Effector memory CD8-positive, alpha-beta T cell (primary cell): ENCODE measurements at places on chromosomes 2 and 18.

- H3K4me3 ChIP-seq, result peak overlapping the region; percentile 73
- peaks cover 92% of the 10 kb centered on the region for H3K4me1 ChIP-seq
- H3K36me3 ChIP-seq, result peaks cover 15% of the 10 kb centered on the region
- no peaks in the 10 kb centered on the region for H3K27me3 ChIP-seq
- no peak for DNase-seq
Measured at GRCh38 chr2:134667541-134667940, 51.3 kb downstream of the TMEM163 start.

GRCh38 chr18:62807396-62807795 lies 92.1 kb downstream of the PHLPP1 start:
- H3K4me3 ChIP-seq, result no peak overlapping the region
- H3K36me3 ChIP-seq, result no peaks in the 10 kb centered on the region
- peaks cover 11% of the 10 kb centered on the region for H3K4me1 ChIP-seq
- DNase-seq, result no peak

GRCh38 chr2:71309-72035 lies 25.2 kb upstream of the FAM110C start:
- no peaks in the 10 kb centered on the region for H3K36me3 ChIP-seq
- no peak for DNase-seq
- H3K27me3 ChIP-seq, result peaks cover 34% of the 10 kb centered on the region
- no peaks in the 10 kb centered on the region for H3K4me1 ChIP-seq

GRCh38 chr18:34493099-34493544 lies 217.0 kb upstream of the DTNA start:
- H3K27me3 ChIP-seq, result no peaks in the 10 kb centered on the region
- no peaks in the 10 kb centered on the region for H3K36me3 ChIP-seq

- no peak overlapping the region for H3K4me3 ChIP-seq
- no peak overlapping the region for H3K27ac ChIP-seq
- no peak for DNase-seq
Measured at GRCh38 chr2:103788389-103788788, 1026.6 kb downstream of the TMEM182 start.

- no peak overlapping the region for H3K4me3 ChIP-seq
- H3K4me1 ChIP-seq, result peaks cover 12% of the 10 kb centered on the region
- no peak overlapping the region for H3K27ac ChIP-seq
- H3K36me3 ChIP-seq, result peaks cover 4% of the 10 kb centered on the region
Measured at GRCh38 chr2:144194326-144195071, 325.4 kb downstream of the ZEB2 start.

DNA sequence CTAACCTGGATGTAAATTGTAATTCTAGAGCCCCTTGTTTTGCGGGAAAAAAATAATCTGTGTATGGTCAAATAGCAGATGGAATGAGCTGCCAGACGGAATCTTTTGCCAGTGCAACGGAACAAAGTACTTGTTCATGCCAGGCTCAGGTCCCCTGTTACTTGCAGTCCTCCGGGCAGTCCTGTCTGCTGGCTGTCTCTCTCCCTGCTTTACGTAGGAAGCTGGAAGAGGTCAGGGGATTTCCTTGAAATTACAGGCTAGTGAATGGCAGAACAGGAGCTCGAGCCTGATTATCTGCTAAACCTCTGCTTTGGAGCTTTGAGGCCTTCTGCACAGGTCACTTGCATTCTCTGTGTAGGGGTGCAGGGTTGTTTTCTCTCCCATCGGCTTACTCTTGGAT lies 54.8 kb downstream of the LRRFIP1 start:
- DNase-seq, result no peak
- peaks cover 5% of the 10 kb centered on the region for H3K36me3 ChIP-seq
- H3K27me3 ChIP-seq, result no peaks in the 10 kb centered on the region
- H3K4me1 ChIP-seq, result peaks cover 18% of the 10 kb centered on the region
- H3K27ac ChIP-seq, result no peak overlapping the region

- no peak overlapping the region for H3K27ac ChIP-seq
- H3K4me3 ChIP-seq, result no peak overlapping the region
- no peaks in the 10 kb centered on the region for H3K36me3 ChIP-seq
- no peak for DNase-seq
Measured at GRCh38 chr2:19748711-19749506, 152.9 kb downstream of the TTC32 start.

GRCh38 chr2:239220341-239220740 lies 180.5 kb downstream of the HDAC4 start:
- peaks cover 57% of the 10 kb centered on the region for H3K4me1 ChIP-seq
- DNase-seq, result no peak
- H3K27ac ChIP-seq, result peak overlapping the region; percentile 90
- H3K27me3 ChIP-seq, result no peaks in the 10 kb centered on the region

DNA sequence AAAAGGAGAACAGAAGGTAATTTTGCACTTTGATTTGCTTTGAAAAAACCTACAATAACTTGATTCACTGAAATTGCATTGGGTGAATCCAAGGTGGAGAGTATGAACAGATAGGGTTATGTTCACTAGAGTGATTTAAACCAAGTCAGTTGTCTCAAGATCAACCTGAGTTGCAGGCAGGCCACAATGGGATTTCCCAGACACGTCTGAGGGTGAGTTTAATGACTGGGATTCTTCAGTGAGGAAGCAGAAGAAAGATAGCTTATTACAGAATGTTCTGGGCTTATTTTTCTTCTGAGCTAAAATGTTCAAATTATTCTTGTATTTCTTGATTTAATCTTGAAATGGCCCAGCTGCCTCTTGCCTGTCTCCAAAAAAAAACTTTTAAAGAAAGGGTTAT lies 20.1 kb downstream of the COL4A4 start:
- no peaks in the 10 kb centered on the region for H3K4me1 ChIP-seq
- H3K36me3 ChIP-seq, result peaks cover 5% of the 10 kb centered on the region
- H3K27ac ChIP-seq, result no peak overlapping the region
- peaks cover 10% of the 10 kb centered on the region for H3K27me3 ChIP-seq
- no peak for DNase-seq
